ENCODE measurements at places on chromosomes 1 and 21.
A peak's percentile ranks its signal among the peaks of the same experiment; 100 is the strongest.

DNA sequence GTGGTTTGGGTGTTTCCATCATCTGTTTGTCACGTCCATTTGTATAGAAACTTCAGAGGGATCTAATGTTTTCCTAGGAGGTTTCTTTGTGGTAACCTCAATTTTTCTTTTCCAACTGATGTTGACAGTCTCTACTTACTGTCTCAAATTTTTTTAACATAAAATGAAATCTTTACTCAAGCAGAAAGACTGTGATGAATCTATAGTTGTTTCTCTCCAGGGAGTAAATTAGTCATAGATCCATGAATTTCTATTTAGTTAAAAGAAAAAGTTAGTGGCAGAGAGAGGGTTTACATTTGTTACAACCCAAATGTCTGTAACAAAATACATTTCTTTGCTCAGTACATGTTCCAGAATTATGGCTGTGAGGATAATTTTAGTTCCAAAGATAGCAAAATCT lies 161.6 kb downstream of the DISP1 start:
- DNase-seq, result no peak

DNA sequence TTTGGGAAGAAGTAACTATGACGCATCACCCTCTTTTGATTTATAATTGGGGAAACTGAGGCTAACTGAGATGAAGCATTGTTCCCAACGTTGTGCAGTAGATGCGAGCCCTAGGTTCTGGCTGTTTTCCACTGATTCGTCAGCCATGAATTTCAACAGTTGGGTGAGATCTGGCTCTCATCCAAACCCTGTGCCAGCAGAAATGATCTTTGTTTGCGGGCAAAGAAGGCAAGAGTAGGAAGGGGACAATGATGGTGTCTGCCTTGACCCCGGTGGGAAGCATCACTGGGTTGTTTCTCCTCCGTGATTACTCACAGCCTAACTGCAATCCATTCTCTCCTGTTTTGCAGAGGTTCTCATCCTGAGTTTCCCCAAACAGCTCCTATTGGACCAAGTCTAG lies 142.3 kb downstream of the MIS18A start:
- DNase-seq, result no peak

DNA sequence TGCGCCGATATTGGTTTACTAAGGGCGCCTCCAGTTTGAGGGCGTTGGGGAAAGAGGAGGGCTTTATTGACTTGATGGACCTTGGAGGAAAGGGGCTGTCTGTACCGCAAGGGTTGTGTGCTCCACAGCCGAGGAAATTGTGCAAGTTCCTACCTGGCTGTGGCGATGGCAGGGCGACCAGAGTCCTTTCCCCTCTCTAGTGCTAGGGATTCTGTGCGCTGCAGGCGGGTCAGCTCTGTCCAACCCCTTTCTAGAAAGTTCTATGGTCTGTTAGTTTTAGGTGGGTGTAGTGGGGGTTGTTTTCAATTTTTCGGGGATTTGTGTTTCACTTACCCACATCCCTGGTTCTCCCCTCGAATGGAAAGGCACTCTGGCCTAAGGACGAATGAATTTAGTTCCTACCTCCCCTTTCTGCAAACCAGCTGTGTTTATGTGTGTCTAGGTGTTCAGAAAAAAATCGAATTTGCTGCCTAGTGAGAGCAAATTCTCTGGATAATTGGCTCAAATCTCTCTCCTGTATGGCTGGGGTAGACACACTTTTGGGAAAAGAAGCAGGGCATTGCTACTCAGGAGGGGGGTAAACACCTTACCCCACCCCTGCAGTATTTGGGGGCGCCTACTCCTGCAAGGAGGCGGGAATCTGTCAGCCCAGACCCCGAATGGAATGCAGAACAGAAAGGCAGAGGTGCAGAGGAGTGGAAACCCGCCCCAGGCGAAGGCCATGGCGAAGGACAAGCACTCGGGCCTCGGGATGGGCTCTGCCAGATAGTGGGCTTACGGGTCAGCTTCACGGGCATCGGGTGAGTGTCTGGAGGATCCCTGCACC lies 2.0 kb downstream of the DMBX1 start:
- DNase-seq, result no peak

- DNase-seq, result no peak
These were observed 3.7 kb downstream of the CCDC24 start for GRCh38 chr1:43994794-43995790.

DNA sequence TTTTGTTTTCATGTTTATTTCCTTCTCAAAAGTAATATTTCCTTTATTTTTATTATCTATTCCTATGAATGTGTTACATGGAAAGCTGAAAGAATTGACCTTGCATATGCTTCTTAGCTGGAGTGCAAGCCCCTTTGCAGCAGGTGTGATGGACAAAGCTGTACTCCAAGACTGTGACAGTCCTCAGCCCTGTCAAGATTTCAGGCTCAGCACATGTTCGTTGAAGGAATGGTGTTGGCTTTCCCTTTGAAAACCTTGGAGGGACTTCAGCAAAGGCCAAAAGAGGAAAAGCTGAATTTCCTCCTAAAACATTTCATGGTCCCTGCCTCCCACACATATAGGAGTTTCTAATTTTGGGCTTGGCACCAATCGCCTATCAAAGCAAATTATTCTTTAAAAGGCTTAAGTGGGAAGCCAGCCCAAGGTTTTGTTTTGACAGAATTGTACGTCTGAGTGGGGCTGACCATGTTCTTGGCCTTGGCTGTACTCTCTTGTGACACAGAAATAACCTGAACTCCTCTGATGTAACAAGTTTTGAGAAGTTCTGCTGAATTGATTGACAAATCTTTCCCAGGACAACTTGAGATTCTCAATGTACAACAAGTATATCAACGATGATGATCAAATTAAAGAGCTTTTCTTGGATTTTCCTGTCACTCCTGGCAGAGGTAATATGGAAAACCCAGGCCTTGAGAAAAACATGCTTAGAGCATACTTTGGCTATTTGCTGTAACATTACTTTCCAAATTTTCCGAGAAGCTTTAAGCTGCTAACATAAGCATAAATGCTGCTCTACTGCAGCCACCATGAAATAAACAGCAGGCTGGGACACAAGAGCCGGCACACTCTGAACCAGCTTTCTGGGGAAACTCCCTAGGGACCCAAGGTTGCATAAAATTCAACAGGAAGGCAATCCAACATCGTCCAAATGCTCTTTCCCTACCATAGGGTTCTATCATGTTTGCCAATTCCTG lies 135.7 kb upstream of the ZNF648 start:
- DNase-seq, result no peak

GRCh38 chr1:246971090-246971721 lies 36.7 kb downstream of the ZNF695 start:
- DNase-seq, result peak; percentile 15

DNA sequence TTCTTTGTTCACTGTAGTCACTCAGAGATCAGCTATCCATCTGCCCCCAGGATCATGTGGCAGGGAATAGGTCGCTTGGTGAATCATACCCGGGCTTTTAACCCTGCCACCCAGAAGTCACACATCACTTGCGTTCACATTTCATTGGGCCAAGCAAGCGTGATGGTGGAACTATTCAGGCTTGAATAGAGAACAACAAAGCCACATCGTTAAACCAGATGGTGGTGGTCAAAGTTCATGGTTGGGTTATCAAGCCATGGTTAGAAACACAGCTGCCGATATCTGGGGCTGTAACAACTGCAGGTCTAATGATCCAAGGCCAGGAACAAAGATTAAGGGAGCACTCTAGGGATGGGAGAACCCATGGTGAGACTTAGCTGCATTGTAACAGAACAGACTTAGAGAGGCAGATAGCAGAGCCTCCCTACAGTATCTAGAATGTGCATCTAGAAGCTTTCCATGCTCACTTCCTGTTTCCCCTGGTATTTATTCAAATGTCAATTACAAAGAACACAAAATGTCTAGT lies 40.0 kb upstream of the PTPRC start:
- no peak for DNase-seq

DNA sequence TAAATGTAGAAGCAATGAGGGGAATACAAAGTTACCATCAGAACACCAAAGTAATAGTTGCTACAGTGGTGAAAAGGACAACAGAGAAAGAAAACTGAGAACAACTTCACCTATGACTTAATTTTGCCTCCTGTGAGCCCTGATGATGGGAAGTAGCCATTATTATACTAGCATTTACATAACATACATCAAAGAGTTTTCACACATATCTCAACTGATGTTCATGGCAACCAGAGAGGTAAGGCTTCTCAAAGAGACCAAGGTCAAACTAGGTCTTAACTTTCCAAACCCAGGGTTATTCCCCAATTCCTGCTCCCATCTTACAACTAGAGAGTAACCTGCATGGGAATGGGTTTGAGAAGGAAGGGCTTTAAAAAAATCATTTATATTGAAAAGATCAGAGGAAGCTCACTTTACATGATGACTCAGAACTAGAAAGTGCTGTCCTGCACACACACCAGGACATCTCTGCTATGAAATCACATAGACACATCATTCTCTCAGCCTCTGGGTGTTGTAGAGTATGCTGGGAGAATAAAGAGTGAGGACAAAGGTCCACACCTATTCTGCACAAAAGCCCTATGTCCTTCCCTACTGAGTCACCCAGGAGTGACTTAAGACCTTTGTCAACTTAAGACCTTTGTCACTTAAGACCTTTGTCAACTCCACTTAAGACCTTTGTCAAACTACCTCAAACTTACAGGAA lies 179.7 kb downstream of the TNFSF18 start:
- no peak for DNase-seq

DNA sequence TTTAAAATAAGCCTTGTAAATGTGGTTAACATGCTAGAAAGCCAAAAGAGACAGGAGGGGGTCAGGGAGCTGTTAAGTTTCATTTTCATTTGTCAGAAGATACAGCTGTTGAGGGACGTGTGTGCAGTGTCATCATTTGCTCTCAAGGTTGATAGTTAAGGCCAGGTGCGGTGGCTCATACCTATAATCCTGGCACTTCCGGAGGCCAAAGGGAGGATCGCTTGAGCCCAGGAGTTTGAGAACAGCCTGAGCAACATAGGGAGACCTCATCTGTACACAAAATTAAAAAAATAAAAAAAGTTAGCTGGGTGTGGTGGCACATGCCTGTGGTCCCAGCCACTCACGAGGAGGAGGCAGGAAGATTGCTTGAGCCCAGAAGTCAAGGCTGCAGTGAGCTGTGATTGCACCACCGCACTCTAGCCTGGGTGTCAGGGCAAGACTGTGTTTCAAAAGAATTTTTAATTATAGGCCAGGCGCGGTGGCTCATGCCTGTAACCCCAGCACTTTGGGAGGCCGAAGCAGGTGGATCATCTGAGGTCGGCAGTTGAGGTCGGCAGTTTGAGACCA lies 22.7 kb downstream of the ZBTB8OS start:
- DNase-seq, result peak; percentile 63

DNA sequence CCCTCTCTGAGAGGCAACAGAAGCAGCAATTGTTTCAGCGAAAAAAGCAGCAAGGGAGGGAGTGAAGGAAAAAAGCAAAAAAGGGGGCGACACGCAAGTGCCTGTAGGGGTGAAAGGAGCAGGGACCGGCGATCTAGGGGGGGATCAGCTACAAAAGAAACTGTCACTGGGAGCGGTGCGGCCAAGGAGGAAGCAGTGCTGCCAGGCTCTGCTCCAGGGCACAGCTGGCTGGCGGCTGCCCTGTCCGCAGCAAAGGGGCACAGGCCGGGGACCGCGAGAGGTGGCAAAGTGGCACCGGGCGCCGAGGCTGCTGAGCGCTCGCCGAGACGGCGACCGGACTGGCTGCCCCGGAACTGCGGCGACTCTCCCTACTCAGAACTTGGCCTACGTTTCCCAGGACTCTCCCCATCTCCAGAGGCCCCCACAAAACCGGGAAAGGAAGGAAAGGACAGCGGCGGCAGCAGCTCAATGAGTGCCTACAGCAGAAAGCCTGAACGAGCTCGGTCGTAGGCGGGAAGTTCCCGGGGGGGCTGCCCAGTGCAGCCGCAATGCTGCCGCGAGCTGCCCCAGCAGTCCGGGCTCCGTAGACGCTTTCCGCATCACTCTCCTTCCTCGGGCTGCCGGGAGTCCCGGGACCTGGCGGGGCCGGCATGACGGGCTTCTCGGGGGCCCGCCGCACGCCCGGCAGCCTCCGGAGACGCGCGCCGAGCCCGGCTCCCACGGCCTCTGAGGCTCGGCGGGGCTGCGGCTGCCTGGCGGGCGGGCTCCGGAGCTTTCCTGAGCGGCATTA lies 1.0 kb upstream of the CDKN2C start:
- DNase-seq, result peak; percentile 70

DNA sequence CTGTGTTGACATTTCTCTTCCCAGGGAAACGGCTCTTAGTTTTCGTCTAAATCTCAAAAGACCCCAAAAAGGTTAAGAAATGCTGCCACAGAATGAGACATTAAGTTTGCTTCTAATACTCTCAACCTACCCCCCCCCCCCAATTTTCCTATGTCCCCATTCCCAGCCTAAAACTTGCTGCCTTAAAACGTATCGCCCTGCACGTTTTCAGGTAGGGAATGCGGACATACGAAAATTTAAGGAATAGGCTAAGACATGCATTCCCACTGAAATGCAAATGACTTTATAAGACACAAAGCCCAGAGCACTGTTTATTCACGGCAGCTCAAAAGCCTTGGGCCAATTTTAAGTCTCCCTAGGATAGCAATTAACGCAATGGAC lies 45.4 kb downstream of the GFI1 start:
- no peak for DNase-seq

DNA sequence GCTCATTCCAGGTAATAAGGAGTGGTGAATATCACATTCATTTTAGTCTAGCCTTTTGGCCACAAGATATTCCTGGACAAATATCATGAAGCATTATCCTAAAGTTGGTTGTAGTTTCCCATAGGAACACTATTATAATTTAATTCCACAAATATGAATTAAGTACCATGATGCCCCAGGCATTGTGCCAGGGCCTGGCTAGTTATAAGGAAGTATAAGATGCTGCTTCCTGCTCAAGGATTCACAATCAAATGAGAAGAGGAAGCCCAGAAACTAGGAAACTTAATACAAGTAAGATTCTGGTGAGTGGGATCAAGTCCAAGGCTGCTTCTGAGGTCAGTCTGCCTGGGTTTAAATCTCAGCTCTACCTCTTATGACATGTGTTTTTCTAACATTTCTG lies 30.6 kb upstream of the ZP4 start:
- no peak for DNase-seq

- no peak for DNase-seq
These were observed 127.5 kb upstream of the CHODL start for GRCh38 chr21:18117176-18117575.

DNA sequence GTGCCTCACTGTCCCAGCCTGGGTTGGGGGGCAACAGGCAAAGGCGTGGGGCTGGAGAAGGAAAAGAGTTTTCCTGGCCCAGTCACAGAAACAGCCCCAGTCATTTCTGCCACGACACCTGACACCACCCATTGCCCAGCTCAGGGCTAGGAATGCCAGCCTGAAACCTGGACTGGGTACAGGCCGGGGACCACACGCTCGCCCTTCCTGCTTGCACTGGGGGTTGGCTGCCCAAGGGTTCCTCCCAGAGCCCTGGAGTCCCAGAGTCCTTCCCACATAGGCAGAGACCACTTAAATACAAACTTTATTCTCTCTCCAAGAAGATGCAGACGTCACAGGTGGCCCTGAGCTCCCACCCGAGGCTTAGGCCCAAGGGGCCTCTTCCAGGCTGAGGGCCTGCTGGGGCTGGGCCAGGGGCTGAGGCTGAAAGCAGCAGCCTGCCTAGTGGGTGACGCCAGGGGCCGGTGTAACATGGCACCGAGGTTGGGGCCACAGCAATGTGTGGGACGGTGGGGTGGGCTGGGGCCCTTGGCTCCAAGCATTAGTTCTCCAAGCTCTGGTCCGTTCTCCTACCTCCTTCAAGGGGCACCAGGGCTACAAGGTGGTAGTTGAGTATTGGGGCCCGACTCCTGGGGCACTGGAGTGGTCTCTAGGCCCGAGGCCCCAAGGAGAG lies 1.6 kb downstream of the TMEM52 start:
- no peak for DNase-seq

GRCh38 chr1:203269654-203270020 lies 35.7 kb upstream of the BTG2 start:
- no peak for DNase-seq
